ENCODE measurements at places on chromosomes 5 and 9. TPM values are rescaled to one million over a fixed set of nuclear protein-coding genes. Genes with fewer than 3 reads are reported as not detected.

The ZNF883 gene
- total RNA-seq, result 7.0 TPM

The EGR1 gene
- total RNA-seq, result 221 TPM

The PDLIM4 gene
- total RNA-seq, result 0.87 TPM

The BTNL8 gene
- 0.79 TPM for total RNA-seq

The SPAAR gene
- 0.83 TPM for total RNA-seq

Data from adrenal gland (tissue), 19 donors.